ENCODE measurements at places on chromosomes 2 and 18.

- no peaks in the 10 kb centered on the region for H3K27me3 ChIP-seq
- no peaks in the 10 kb centered on the region for H3K4me1 ChIP-seq
- H3K36me3 ChIP-seq, result no peaks in the 10 kb centered on the region
- H3K4me3 ChIP-seq, result no peak overlapping the region
Measured at GRCh38 chr2:154882725-154883124, 184.2 kb downstream of the KCNJ3 start.

- H3K4me3 ChIP-seq, result no peak overlapping the region
- peak; percentile 54 for DNase-seq
- peaks cover 20% of the 10 kb centered on the region for H3K27me3 ChIP-seq
- no peaks in the 10 kb centered on the region for H3K36me3 ChIP-seq
- no peak overlapping the region for H3K27ac ChIP-seq
Measured at GRCh38 chr2:239882331-239882732, 142.8 kb downstream of the NDUFA10 start.

DNA sequence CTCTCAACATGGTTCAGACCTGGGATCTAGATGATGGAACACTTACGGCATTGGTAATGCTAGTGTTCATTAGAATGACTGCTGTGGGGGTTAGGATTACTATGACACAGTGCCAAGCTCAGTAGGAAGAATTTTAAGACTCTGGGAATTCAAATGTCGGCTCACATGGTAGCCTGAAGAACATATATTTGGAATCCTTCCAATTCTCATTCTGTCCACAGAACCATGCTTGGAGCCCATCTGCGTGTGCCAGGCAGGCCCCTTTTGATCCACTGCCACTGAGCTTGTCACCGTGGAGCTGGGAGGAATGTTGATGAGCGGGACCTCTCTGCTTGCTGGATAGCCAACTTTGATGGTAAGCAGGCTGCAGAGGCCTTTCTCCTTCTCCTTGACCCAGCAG is 322.0 kb upstream of the SOX11 start:
- no peak overlapping the region for H3K27ac ChIP-seq
- no peaks in the 10 kb centered on the region for H3K4me1 ChIP-seq
- no peaks in the 10 kb centered on the region for H3K27me3 ChIP-seq
- H3K4me3 ChIP-seq, result no peak overlapping the region
- H3K36me3 ChIP-seq, result no peaks in the 10 kb centered on the region
- DNase-seq, result no peak

DNA sequence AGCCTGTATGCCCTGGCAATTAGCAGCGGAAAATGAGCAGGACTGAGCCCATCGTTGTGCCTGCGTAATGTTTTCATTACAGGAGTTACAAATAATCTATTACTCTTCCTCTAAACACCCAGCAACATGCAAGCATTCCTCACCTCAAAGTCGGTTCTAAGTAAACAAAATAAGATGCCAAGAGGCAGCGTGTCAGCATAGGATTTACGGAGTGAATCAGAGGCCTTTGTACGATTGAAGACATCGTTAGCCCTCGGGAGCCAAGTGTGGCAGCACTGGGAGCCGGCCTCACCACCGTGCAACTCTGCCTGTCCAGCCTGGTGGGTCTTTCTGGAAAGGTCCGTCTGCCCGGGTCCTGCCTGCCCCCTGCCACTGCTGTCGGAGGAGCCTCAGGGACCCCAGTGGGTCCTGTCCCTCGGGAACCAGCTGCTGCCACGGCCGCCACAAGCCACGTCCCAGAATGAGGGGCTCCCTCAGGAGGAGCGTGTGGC is 80.1 kb upstream of the CTDP1 start:
- H3K4me3 ChIP-seq, result no peak overlapping the region
- H3K27me3 ChIP-seq, result peaks cover 38% of the 10 kb centered on the region
- H3K4me1 ChIP-seq, result no peaks in the 10 kb centered on the region
- no peak overlapping the region for H3K27ac ChIP-seq

GRCh38 chr18:75269696-75270095 is 59.1 kb downstream of the TSHZ1 start:
- peak overlapping the region; percentile 13 for H3K27ac ChIP-seq
- DNase-seq, result no peak
- no peak overlapping the region for H3K4me3 ChIP-seq

DNA sequence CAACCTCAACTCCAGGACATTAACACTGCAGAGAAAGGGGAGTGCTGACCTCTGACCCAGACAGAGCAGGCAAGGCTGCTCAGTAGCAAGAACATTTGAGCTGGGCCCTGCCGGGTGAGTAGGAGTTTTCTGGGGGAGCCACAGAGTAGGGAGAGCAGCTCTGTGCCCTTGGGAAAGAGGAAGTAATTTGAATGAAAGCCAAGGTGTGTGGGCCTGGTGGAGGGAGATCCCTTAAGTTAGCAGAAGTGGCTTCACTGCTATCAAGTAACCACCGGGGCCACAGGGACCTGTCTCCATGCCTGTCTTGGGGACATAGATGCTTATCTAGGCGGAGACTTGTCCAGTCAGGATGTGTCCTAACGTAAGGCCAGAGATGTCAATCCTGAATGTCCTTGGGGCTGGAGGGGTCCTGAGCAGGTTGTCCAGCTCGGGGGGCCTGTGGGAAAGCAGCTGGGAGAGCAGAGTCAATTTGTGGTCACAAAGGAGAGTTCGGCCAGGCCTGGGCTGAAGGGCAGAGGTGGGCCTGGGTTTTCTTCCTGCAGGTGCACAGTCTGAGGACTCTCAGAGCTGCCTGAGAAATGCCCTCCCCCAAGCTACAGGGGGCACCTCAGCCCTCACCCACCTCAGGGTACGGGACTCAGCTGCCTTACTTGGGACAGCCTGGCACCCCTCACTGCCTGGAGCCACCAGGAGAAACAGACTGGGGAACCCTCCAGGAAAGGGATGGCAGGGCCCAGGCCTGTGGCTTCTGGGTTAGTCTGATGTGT is 15.0 kb upstream of the OTOF start:
- peaks cover 8% of the 10 kb centered on the region for H3K27me3 ChIP-seq
- no peak for DNase-seq
- H3K36me3 ChIP-seq, result no peaks in the 10 kb centered on the region
- H3K27ac ChIP-seq, result no peak overlapping the region
- no peaks in the 10 kb centered on the region for H3K4me1 ChIP-seq

- H3K4me1 ChIP-seq, result no peaks in the 10 kb centered on the region
- H3K36me3 ChIP-seq, result no peaks in the 10 kb centered on the region
- no peak for DNase-seq
- no peak overlapping the region for H3K4me3 ChIP-seq
- no peaks in the 10 kb centered on the region for H3K27me3 ChIP-seq
Measured at GRCh38 chr2:153100151-153100550, 378.4 kb downstream of the RPRM start.

- H3K27me3 ChIP-seq, result no peaks in the 10 kb centered on the region
- H3K4me3 ChIP-seq, result no peak overlapping the region
- no peak overlapping the region for H3K27ac ChIP-seq
Measured at GRCh38 chr2:27829791-27830190, 58.3 kb downstream of the MRPL33 start.

GRCh38 chr18:9826685-9827084 is 59.1 kb upstream of the TXNDC2 start:
- DNase-seq, result no peak
- peaks cover 18% of the 10 kb centered on the region for H3K27me3 ChIP-seq
- H3K27ac ChIP-seq, result no peak overlapping the region
- H3K4me1 ChIP-seq, result no peaks in the 10 kb centered on the region

GRCh38 chr2:25964891-25965290 is 17.4 kb downstream of the KIF3C start:
- peaks cover 9% of the 10 kb centered on the region for H3K4me1 ChIP-seq
- H3K4me3 ChIP-seq, result no peak overlapping the region
- H3K27me3 ChIP-seq, result no peaks in the 10 kb centered on the region
- no peak for DNase-seq
- H3K36me3 ChIP-seq, result peaks cover 1% of the 10 kb centered on the region

- H3K4me3 ChIP-seq, result peak overlapping the region; percentile 82
- H3K27me3 ChIP-seq, result peaks cover 53% of the 10 kb centered on the region
- H3K36me3 ChIP-seq, result peaks cover 2% of the 10 kb centered on the region
- no peak for DNase-seq
- peaks cover 19% of the 10 kb centered on the region for H3K4me1 ChIP-seq
- H3K27ac ChIP-seq, result no peak overlapping the region
Measured at GRCh38 chr2:219443697-219444023, 9.0 kb downstream of the SPEG start.

DNA sequence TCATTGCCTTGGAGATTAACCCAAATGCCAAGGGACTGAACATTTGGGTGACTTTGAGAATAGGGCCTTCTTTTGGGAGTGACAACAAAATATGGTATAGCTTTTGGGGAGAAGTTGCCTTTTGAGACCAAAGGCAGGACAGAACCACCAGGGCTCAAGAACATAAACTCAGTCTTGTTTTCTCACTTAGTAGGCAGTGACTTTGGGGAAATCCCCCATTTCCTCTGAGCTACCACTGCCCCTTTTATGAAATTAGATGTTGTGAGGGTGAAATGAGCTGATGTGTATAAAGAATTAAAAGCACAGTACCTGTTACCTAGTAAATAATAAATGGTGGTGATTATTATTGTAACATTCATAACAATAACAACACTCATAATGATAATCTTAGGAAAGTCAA is 36.5 kb downstream of the GPD2 start:
- H3K36me3 ChIP-seq, result peaks cover 2% of the 10 kb centered on the region
- no peak overlapping the region for H3K27ac ChIP-seq
- no peak for DNase-seq
- H3K27me3 ChIP-seq, result no peaks in the 10 kb centered on the region
- no peak overlapping the region for H3K4me3 ChIP-seq

GRCh38 chr2:164910101-164910899 is 45.0 kb downstream of the SLC38A11 start:
- H3K27me3 ChIP-seq, result no peaks in the 10 kb centered on the region
- no peak overlapping the region for H3K4me3 ChIP-seq
- H3K27ac ChIP-seq, result no peak overlapping the region
- no peak for DNase-seq
- H3K36me3 ChIP-seq, result no peaks in the 10 kb centered on the region
- H3K4me1 ChIP-seq, result no peaks in the 10 kb centered on the region

DNA sequence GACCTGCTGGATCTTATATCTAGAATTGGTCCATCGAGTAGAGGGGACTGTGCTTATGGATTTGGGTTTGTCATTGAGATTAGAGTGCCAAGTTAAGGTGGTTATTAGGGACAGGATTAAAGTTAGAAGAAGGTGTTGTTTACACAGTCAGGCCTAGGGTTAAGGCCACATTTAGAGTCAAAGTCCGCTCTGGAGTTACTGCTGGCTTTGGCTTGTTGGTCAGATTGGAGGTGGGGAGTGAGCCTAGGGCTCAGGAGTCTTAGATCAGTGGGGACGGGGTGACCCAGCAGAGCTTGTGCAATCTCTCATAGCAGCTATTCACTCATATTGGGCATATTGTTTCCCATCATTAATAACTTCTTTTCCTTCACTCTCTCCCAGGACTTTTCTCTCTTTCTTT is 13.5 kb upstream of the EPAS1 start:
- peaks cover 4% of the 10 kb centered on the region for H3K27me3 ChIP-seq
- no peaks in the 10 kb centered on the region for H3K36me3 ChIP-seq
- H3K4me3 ChIP-seq, result no peak overlapping the region
- no peaks in the 10 kb centered on the region for H3K4me1 ChIP-seq
- no peak for DNase-seq

DNA sequence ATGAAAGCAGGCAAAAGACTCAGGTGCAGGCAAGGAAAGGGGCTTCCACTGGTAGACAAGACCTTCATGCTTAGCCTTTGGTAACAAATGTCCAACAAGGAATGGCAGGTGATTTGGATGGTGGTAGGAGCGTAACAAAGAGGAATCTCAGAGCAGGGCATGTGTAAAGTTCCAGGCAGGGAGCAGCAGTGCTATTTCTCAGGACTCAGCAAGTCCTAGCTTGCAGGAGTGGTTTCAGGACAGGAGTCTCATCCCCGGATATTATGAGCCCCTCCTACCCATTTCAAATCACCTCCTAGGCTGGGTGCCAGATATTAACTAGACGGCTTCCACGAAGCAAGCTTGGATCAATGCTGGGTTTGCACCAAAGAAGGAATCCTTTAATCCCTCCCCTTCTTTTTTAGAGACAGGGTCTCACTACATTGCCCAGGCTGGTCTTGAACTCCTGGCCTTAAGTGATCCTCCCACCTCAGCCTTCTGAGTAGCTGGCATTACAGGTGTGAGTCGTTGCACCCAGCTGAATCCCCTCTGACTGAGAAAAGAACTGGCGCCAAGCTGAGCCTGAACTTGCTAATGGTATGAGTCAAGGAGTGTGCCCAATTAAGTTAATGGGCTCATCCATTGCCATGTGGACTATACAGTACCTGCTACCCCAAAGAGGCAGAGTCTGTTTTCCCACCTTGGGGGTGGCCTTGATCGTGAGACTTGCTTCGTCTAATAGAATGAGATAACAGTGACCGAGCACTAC is 190.3 kb downstream of the ARL4C start:
- H3K4me3 ChIP-seq, result no peak overlapping the region
- no peaks in the 10 kb centered on the region for H3K36me3 ChIP-seq
- no peak for DNase-seq
- H3K27me3 ChIP-seq, result no peaks in the 10 kb centered on the region

DNA sequence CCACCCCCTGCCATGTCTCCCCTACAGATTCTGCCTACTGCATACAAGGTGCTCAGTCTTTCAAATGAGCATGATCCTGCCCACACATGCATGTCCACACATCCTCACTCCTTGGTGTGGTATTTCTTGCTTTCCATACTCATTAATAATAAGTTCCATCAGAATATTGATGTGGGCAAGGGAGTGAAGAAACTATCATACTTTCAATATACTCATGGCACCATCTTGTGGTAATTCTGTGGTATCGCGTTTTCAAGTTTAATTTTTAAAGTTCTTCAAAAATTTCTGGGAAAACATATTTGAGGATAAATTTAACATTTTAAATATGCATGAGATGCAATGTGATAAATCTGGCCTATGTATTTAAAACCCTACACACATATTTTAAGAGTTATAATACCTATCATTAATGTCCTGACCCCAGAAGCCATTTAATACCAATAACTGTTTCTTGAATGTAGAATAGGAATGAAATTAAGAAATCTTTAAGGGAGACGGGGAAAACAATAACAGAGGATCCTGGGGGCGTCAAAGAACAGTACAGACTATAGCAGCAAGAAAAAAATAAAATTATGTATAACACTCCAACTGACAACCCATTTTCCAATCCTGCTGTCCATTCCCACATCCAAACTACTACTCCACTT is 110.1 kb downstream of the ZNF385B start:
- H3K36me3 ChIP-seq, result no peaks in the 10 kb centered on the region
- H3K4me1 ChIP-seq, result no peaks in the 10 kb centered on the region

All from central memory CD8-positive, alpha-beta T cell (primary cell).